ENCODE measurements at places on chromosomes 16 and 17.

DNA sequence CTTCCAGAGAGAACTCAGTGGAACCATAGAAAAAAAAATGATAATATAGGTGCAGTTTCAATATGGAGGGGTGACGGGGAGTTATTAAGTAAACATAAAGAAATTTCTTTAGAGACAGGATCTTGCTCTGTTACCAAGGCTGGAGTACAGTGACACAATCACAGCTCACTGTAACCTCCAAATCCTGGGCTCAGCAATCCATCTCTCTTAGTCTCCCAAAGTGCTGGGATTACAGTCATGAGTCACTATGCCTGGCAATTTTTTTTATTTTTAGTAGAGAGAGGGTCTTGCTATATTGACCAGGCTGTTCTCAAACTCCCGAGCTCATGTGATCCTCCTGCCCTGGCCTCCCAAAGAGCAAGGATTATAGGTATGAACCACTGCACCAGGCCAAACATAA lies 48.8 kb downstream of the NLRC5 start:
- no peak for DNase-seq

- no peak for DNase-seq
Measured at GRCh38 chr16:12868169-12868568, 33.2 kb upstream of the SHISA9 start.

DNA sequence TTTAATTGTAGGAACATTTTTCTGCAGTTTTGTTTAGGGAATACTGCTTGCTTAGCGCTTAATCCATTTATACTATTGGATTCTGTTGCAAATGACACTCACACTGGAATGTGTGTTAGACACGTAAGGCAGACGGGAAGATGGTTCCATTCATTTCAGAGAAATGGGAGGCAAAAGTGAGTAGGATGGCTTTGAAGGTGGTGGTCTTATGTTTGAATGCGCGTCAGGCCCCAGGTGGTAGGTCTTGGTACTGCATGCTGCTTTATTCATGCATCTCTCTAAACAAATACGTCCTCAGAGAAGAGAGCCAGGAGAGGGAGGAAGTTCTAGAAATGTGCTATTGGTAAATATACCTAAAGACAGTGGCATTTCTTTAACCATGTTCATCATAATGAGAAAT lies 997.6 kb upstream of the RBFOX1 start:
- no peak for DNase-seq

GRCh38 chr16:67015313-67015731 lies 13.6 kb upstream of the CBFB start:
- no peak for DNase-seq

GRCh38 chr17:36657763-36658490 lies 56.5 kb downstream of the MRM1 start:
- no peak for DNase-seq

Measured in activated T-cell treated with anti-CD3 and anti-CD28 coated beads for 1 hour (primary cell).